ENCODE measurements at places on chromosomes 16 and 17.

- DNase-seq = no peak
Measured at GRCh38 chr17:29707212-29707571, 84.5 kb upstream of the CORO6 start.

DNA sequence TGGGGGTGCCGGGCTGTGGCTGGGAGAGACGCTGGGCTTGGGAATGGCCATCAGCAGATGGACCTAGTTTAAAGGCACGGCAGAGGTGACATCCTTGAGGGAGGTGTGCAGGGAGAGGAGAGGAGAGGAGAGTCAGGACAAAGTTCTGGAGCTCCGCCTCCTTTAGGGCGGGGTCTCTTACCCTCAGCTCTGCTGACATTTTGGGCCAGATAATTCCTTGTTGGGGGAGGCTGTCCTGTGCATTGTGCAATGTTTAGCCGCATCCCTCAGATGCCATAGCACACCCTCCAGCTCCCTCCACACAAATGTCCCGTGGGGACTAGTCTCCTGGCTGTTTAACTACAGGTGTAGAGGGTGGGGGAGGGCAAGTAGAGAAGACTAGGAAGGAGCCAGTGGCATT is 48.3 kb downstream of the ARHGAP23 start:
- no peak for DNase-seq

DNA sequence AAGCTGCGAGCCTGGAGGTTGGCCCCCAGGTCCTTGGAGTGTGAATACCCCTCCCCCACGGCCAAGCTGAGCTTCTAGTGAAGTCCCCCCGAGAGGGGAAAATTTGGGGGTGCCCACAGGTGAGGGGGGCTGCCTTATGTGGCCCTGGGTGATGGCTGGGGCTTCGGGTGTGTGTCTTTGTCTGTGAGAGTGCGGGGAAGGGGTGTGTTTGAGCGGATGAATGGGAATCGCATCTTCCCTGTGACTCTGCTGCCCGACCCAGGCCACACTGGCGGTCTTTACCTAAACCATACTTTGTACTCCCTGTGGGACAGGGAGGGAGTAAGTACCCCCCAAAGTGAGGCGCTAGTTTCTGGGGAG is 1.3 kb downstream of the SBK1 start:
- DNase-seq = no peak

- DNase-seq = no peak
Measured at GRCh38 chr16:80109581-80109980, 431.2 kb upstream of the DYNLRB2 start.
